Mesothelial cell of epicardium (in vitro differentiated cells): ENCODE measurements at places on chromosomes 4 and X. TPM values are rescaled to one million over a fixed set of nuclear protein-coding genes. Genes with fewer than 3 reads are reported as not detected.

- DNase-seq = no peak
These were observed 25.5 kb downstream of the GPRASP3 start for GRCh38 chrX:102745857-102746584.

DNA sequence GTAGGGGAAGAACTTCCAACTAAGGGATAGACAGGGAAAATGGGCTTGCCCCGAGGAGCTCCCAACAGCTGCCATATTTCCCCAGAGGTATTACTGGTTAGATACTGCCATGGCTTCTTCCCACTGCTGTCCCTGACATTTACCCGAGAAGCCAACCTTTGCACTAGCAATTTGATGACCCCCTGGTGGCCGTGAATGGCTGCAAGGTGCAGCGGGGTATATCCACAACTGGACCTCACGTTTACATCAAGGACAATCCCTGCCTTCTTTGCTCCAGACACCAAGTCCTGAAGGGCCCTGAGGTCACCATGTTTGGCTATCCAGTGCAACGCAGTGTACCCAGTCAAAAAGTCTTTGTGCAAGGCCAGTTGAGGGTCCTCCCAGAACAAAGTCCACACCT is 2.3 kb downstream of the SOWAHB start:
- DNase-seq = no peak

- no peak for DNase-seq
These were observed 880.6 kb upstream of the INTU start for GRCh38 chr4:126752126-126752525.

DNA sequence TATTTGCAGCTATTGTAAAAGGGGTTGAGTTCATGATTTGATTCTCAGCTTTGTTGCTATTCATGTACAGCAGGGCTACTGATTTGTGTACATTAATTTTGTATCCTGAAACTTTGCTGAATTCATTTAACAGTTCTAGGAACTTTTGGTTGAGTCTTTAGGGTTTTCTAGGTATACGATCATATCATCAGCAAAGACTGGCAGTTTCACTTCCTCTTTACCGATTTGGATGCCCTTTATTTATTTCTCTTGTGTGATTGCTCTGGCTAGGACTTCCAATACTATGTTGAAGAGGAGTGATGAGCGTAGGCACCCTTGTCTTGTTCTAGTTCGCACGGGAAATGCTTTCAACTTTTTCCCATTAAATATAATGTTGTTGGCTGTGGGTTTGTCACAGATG is 48.1 kb downstream of the NPY1R start:
- DNase-seq = no peak

DNA sequence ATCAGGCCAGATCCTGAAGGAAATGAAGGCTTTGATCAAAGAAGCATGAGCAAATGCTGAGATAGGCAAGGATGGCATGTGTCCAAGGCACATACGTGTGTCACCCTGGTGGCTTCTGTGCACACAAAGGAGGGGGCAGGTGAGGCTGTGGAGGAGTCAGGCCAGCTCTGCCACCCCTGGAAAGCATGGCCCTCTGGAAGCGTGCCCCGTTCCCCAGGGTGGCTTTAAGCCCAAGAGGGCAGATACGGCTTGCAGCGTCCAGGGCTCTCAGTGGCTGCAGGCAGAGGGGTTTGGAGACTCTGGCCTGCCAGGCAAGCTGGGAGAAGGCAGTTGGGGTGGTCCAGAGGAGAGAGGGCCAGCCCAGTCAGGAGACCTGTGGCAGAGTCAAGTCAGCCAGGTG is 25.6 kb downstream of the PNMA6E start:
- no peak for DNase-seq

DNA sequence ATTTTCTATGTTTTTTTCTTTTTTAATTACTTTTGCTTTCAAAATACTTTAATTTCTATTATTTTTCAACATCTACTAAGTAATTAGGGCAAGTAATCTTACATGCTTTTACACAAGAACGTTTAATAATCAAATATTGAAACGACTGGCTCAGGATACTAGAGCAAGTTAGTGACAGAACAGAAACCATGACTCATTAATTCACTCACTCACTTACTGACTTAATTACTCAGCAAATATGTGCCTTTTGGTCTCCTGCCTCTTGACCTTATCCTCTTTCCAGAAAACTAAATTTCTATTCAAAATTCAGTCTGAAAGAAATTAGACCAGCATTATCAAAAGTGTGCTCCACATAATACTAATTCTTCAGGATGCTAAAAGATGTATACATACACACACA is 314.9 kb upstream of the TEX13C start:
- DNase-seq = no peak

DNA sequence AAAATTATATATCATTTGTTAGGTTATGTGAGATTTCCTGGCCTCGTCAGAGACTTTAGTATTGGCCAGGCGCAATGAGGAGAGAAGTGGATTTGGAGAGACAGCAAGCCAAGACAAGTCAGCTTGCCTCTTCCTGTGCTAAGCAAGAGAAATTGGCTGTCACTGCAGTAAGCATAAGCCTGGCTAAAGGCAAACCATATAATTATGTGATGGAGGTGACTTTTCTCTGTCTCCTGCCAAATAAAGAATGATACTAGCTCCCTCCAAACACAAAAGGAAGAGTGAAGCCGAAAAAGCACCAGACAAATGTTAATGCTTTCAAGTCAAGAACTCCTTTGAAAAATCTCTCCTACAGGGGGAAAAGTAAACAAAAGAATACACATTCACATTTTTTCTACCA is 2246.0 kb downstream of the ARAP2 start:
- DNase-seq = no peak

DNA sequence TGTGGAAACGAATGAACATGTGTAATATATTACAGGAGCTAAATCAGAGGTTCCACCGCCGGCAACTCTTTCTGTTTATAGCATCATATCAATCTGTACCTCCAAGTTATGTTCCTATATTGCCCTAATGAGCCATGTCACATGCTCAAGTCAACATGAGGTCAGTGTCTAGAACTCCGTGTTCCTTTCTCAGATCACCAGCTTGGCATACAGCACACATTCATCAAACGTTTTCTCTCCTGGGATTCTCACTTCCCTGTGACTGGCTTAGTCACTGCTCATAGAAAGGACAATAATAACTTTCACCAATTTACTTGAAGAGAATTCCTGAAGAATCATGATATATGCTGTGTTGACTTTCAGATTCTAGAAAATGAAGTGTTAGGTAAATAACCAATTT is 532.0 kb upstream of the SPANXN1 start:
- no peak for DNase-seq

ABHD18 gene
- 15.0 to 17.7 TPM (median 16.3 TPM) in 3 replicates for total RNA-seq

FGA gene
- total RNA-seq = not detected in 3 replicates

MAGEA1 gene
- total RNA-seq = not detected in 3 replicates

CWH43 gene
- total RNA-seq = not detected in 3 replicates

KCNE5 gene
- 2.3 to 2.6 TPM (median 2.5 TPM) in 3 replicates for total RNA-seq

DHX15 gene
- total RNA-seq = 186 to 190 TPM (median 186 TPM) in 3 replicates
